Stimulated activated CD4-positive, alpha-beta T cell treated with anti-CD3 and anti-CD28 coated beads, Interleukin-4, amount 100 ng/mL, for 24 hours (primary cell): ENCODE measurements at places on chromosomes 5 and 9.

DNA sequence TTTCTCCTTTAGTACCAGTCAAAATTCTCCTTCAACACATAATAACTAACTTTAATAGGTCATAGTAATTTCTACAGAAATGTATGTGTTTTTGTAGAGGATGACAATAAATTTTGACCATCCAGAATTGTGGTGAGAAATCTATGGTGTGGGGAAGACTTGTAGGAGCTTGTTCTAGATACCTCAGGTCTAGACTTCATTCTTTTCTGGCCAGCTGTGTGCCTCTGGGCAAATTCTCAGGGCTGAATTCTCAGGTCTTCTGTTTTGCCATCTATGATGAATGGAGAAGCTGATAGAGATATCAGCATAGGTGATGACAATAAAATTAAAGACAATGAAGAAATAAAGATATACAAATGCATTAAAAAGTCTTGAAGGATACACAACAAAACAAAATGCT is 298.6 kb upstream of the MEF2C start:
- DNase-seq = no peak

GRCh38 chr9:70060148-70060882 is 16.7 kb downstream of the MAMDC2 start:
- DNase-seq = no peak

- no peak for DNase-seq
Observed at GRCh38 chr5:78566747-78567425, 81.7 kb downstream of the LHFPL2 start.

GRCh38 chr5:42703238-42703637 is 53.4 kb upstream of the CCDC152 start:
- DNase-seq = no peak

DNA sequence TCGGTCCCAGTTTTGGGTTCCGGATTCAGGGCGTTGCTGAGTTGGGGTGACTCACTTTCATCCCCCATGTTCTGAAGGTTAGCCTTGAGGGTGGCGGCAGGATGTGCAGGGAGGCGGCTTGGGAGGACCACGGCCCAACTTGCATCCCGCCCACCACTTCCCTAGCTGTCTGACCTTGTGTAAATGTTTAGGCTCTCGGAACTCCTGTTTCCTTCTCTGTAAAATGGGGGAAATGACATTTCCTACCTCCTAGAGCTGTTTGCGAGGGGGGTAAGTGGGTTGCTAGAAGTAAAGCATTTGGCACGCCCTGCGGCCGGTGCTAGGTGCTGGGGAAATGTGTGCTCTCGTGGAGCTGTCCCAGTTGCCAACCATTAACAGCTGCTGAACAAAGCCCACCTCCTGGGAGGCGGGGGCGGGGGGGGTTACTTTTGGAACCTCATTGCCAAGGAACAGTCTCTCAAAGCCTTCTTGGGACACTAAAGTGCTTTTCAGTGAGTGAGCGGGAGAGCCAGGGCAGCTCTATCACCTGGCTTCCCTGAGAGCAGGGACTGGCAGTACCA is 27.5 kb downstream of the PTGES2 start:
- DNase-seq = no peak

GRCh38 chr9:94082956-94083355 is 1.3 kb upstream of the PTPDC1 start:
- no peak for DNase-seq
